ENCODE measurements at places on chromosomes 7 and 10. TPM values are rescaled to one million over a fixed set of nuclear protein-coding genes. Genes with fewer than 3 reads are reported as not detected.

SPDYE5 gene
- not detected for total RNA-seq

ZNF282 gene
- 22.3 TPM for total RNA-seq

CCDC172 gene
- total RNA-seq, result not detected

CHST3 gene
- 6.1 TPM for total RNA-seq

PEX1 gene
- total RNA-seq, result 8.4 TPM

C10orf143 gene
- 0.16 TPM for total RNA-seq

MMRN2 gene
- total RNA-seq, result 292 TPM

FEZF1 gene
- total RNA-seq, result not detected

ZC3HAV1L gene
- total RNA-seq, result 23.1 TPM

LIPJ gene
- total RNA-seq, result under 0.01 TPM

PLXNA4 gene
- 7.9 TPM for total RNA-seq

PNLIPRP1 gene
- total RNA-seq, result not detected

DOCK4 gene
- 183 TPM for total RNA-seq

MMP21 gene
- not detected for total RNA-seq

LIPK gene
- not detected for total RNA-seq

HMX2 gene
- not detected for total RNA-seq

PPP1R17 gene
- not detected for total RNA-seq

TET1 gene
- 0.69 TPM for total RNA-seq

TSPAN33 gene
- total RNA-seq, result under 0.01 TPM

CCL24 gene
- not detected for total RNA-seq

DENND2A gene
- under 0.01 TPM for total RNA-seq

SH2B2 gene
- 0.97 TPM for total RNA-seq

OR2A14 gene
- not detected for total RNA-seq

GARIN1A gene
- 0.16 TPM for total RNA-seq

OR2A5 gene
- total RNA-seq, result not detected

CNPY1 gene
- total RNA-seq, result not detected

SUFU gene
- total RNA-seq, result 2.3 TPM

MKI67 gene
- total RNA-seq, result 23.2 TPM

FXYD4 gene
- not detected for total RNA-seq

NRP1 gene
- 165 TPM for total RNA-seq

CFAP43 gene
- total RNA-seq, result under 0.01 TPM

AUTS2 gene
- 1.6 TPM for total RNA-seq

PODXL gene
- total RNA-seq, result 189 TPM

ADAP1 gene
- 4.3 TPM for total RNA-seq

ANKRD1 gene
- 1,685 TPM for total RNA-seq

XPNPEP1 gene
- total RNA-seq, result 142 TPM

SBDS gene
- 97.8 TPM for total RNA-seq

MAT1A gene
- not detected for total RNA-seq

INMT gene
- total RNA-seq, result 0.16 TPM

ZNF518A gene
- total RNA-seq, result 19.4 TPM
